ENCODE measurements at places on chromosomes 1 and 21. TPM values are rescaled to one million over a fixed set of nuclear protein-coding genes. Genes with fewer than 3 reads are reported as not detected.

The HES2 gene
- not detected for total RNA-seq

The TAL1 gene
- 0.14 TPM for total RNA-seq

The SLAMF6 gene
- 19.6 TPM for total RNA-seq

The SYNJ1 gene
- total RNA-seq = 10.8 TPM

DNA sequence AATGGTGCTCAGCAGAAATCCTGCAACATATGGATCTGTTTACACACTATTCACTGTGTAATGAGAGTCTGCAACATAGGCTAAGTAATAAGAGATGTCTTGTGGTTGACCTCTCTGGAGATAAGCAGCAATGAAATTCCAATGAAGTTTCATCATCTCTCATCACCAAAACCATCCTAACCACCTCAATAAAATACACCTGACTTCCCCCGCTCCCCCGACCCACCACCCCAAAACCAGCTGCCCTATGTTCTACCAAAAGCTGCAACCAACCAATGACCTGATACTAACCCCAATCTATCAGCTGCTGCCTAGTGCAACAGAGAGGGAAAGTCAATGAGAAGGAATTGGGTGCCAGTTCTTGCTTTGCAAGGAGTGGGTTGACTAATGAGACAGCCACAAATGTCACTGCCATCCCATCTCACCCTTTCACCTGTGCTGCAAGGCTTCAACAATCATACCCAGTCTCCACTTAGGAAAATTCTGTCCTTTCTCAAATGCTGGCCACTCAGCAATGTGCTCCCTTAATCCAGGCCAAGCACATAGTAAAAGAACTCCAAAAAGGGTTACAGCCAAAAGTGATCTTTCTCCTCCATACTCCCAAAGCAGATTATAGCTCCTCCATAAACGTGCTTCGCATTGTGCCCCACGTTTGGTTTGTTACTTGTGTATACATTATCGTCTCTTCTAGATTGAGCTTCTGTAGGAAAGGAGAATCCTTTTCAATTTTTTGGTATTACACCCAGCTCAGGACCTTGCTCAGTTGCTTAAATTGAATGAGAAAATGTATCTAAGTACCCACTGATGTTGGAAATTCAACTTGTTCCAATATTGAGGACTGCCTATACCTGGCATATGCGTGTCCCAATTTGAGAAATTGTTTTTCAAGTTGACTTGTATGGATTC lies 29.0 kb downstream of the MRPL39 start:
- DNase-seq = peak; percentile 49

GRCh38 chr1:156122519-156123355 lies 8.2 kb downstream of the LMNA start:
- no peak for DNase-seq

GRCh38 chr1:19628879-19629278 lies 15.2 kb upstream of the NBL1 start:
- DNase-seq = no peak

DNA sequence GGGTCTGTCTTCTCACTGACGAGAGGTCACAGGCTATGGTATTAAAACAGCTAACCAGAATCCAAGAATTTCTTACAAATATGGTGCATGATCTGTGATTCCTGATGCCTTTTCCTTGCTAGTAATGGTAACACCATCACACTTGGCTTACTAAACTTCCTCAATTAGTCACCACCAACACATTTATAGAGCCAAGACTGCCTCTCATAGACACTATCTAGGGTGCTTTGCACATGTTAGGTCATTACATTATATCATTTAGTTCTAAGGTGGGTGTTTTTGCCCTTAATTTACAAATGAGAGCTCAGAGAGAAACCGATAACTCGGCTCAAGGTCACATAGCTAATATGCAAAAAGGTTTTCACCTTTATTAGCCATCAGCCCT lies 8.7 kb downstream of the KIF21B start:
- no peak for DNase-seq

Data from activated T-cell treated with anti-CD3 and anti-CD28 coated beads, Interleukin-2, amount 50 U/mL, for 4 hours (primary cell).